ENCODE measurements at places on chromosomes 4 and X.
A peak's percentile ranks its signal among the peaks of the same experiment; 100 is the strongest.

DNA sequence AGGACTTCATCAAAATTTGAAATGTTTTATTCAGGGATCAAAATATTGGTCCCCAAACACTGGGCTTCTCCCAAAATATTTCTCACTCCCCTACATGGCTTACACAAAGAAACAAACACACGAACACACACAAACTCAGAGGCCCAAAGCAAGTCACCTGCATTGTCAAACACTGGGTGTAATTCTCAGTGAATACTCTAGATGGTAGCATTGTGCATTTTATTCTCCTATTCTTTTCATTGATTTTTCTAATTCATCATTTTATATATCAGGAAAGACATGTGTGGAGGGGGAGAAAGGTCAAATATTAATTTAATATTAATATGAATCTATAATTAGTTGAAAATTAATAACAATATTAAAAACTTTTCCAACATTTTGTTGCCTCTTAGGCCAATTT, 72.3 kb upstream of the TNMD start:
- DNase-seq = peak; percentile 18

DNA sequence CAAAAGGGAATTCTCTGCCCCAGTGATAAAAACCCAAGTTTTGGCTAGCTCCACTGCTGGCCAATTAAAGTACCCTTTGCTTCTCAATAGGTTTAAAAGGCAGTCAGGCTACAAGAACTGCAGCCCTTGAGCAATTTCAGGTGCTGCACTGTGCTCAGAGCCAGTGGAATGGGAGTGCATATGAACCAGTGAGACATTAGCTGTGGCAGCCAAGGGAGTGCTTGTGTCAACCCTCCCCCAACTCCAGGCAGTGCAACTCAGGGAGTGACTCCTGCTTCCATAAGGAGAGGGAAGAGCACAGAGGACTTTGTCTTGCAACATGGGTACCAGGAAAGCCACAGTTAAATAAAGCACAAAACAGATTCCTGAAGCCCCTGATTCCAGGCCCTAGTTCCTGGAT, 61.6 kb upstream of the VAMP7 start:
- no peak for DNase-seq

GRCh38 chr4:101232074-101232776, 115.1 kb downstream of the PPP3CA start:
- DNase-seq = peak; percentile 23

GRCh38 chr4:98524230-98524629, 134.2 kb downstream of the TSPAN5 start:
- DNase-seq = no peak
